HFFc6 (cell line): ENCODE measurements at places on chromosomes 5 and 9.
A peak's percentile ranks its signal among the peaks of the same experiment; 100 is the strongest.

DNA sequence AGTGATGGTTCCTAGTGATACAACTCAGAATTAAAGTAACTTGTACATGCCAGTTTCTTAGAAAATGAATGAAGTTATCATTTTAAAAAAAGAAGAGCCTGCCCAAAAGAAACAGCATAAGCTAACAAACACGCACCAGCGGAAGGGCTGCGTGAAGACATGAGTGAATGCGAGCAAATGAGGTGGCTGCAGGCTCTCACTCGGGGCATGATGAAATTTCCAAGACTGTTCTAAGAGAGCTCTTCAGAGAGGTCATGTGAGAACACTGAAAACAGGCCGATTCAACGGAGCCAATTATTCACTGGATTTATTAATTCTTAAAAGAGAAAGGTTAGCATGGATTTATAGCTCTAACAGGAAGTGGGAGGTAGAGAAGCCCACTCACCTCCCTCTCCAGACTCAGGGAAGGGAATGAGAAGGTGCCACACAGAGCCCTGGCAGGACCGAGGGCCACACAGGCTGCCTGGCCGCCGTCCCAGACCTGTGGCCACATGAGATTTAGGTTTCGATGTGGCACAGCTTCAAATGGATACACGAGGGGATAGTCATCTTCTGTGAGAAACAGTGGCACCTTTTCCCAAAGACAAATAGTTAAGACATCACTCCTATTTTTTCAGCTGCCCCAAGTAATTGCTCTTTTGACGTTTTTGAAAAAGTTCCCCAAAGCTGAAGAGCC, 55.5 kb downstream of the HABP4 start:
- DNase-seq = no peak

DNA sequence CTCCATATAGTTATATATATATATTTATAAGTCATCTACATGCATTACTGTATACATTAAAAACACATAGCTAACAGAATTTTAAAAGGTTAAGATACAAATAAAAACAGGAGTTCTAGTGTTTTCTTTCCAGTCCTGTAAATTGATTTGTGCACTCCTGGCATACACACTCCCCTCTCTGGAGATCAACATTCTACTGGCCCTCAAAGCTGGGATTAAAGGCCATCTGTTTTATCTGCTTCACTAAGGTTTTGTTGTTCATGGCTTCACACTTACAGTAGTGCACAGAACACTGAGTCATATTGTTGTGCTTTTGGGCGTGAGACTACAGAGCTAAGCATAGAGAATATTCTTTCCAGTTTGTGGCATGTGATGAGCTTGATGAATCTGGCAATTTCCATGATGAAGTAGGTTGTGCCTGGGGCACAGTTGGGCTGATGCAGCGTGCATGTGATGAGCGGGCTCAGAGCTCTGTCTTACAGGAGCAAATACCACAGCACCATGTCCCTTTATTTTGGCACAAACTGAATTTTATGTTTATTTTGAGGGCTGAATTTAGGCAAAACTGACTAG, 98.2 kb downstream of the TAF11L14 start:
- no peak for DNase-seq

GRCh38 chr9:87433853-87434252, 63.8 kb upstream of the DAPK1 start:
- DNase-seq = no peak

DNA sequence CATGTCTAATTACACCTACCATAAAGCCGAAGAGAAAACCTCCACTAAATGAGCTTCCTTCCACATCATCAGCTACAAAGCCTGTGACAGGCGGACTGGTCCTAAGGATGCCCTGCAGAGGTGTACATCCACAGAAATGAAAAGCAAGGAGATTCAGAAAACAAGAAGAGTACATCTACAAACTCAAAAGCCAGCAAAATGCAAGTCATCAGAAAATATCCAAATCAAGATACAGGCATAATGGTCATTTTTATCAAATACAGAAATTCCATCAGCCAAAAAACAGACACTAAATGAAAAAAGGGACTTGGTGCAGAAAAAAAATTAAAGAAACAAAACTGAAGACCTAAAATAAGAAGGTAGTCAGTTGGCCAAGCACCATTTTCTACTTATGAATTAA, 79.7 kb downstream of the FRMD3 start:
- no peak for DNase-seq

DNA sequence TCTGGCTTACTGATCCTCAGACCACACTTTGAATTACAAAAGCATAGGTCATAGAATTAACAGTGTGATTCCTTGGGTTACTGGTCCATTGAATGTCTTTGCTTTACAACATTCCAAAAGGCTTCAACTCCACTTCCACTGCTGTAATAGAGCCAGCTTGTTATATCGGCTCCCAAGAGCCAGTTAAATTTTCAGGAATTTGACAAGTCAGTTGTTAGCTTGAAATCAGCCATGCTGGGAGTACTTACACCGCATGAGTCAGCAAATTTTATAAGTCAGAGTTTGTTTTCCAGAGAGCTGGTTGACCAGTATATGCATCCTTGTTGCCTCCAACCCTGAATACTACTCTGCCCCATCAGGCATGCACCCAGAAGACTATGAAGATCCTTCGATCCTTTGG, 73.1 kb downstream of the FOXB2 start:
- DNase-seq = peak; percentile 27

DNA sequence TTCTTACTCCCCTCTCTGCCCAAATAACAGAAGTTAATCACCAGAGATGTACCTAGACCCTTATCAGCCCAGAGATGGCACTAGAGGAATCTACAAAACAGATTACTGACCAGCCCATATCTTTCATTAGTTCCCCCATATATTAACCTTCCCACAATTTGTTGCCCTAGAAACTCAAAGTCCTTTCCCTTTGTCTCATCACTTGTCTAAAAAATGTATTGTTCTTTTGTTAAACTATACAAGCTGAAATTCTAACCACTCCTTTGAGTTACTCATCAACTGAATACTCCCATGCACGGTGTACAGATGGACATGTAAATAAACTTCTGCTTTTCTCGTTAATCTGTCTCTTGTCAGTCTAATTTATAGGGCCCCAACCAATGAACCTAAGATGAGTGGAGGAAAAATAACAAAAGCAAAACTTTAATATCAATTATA, 130.9 kb downstream of the CCDC192 start:
- no peak for DNase-seq

DNA sequence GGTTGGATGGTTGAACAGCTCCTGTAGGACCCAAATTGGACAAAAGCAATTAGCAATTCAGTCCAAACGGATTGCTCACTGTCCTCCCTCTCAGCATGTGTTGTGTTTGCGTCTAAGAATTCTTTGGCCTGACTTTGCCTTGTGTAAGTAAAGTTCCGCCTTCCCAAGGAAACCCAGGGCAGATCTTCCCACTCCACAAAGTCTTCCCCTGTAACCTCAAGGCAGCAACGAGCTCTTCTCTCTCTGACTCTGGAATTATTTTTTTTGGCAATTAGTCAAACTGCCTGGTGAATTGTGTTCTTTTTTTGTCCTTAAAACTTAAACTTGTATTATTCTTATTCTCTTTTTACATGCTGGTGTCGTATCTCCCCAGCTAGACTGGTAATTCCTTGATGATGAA, 20.7 kb upstream of the BASP1 start:
- no peak for DNase-seq
